Posterior vena cava (tissue), 2 donors: ENCODE measurements at places on chromosomes 3 and 15. TPM values are rescaled to one million over a fixed set of nuclear protein-coding genes. Genes with fewer than 3 reads are reported as not detected.

The LSAMP gene
- 11.9 TPM for total RNA-seq

The PPP1R14D gene
- total RNA-seq, result not detected

The DBR1 gene
- 10.6 TPM for total RNA-seq

The PAK6 gene
- 0.38 TPM for total RNA-seq

The TM6SF1 gene
- total RNA-seq, result 8.1 TPM

The SLC24A5 gene
- not detected for total RNA-seq

The ADGRG7 gene
- total RNA-seq, result not detected

The ZBTB47 gene
- total RNA-seq, result 109 TPM

The C2CD4A gene
- total RNA-seq, result not detected

The ITGA11 gene
- total RNA-seq, result 62.5 TPM

The ARRDC4 gene
- total RNA-seq, result 43.6 TPM
